Ovary (tissue), 10 donors: ENCODE measurements at places on chromosomes 3 and 15. TPM values are rescaled to one million over a fixed set of nuclear protein-coding genes. Genes with fewer than 3 reads are reported as not detected.

Gene CCR5
- polyA plus RNA-seq = 7.4 TPM

Gene ALPK3
- polyA plus RNA-seq = 2.8 TPM

Gene GOLGA8T
- not detected for polyA plus RNA-seq

- no peak for DNase-seq
These were observed 102.6 kb downstream of the CD200R1L start for GRCh38 chr3:112744106-112744505.

DNA sequence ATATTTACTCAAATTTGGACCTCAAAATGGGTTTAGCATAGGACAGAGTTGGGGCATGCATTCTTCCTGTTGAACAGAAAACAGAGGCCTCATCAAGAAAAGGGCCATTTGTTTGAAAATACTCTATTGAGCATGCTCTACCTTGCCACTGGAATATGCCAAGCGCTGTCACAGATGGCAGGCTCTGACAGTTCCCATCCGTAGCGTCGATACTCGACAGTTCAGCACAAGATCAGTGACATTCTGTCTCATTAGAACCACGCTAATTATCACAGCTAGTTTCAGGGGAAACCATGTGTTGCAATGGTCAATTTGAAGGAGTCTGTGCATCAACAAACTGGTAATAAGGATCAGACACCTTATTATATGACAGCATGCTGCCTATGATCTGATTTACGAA, 54.5 kb downstream of the SATB1 start:
- DNase-seq = no peak

DNA sequence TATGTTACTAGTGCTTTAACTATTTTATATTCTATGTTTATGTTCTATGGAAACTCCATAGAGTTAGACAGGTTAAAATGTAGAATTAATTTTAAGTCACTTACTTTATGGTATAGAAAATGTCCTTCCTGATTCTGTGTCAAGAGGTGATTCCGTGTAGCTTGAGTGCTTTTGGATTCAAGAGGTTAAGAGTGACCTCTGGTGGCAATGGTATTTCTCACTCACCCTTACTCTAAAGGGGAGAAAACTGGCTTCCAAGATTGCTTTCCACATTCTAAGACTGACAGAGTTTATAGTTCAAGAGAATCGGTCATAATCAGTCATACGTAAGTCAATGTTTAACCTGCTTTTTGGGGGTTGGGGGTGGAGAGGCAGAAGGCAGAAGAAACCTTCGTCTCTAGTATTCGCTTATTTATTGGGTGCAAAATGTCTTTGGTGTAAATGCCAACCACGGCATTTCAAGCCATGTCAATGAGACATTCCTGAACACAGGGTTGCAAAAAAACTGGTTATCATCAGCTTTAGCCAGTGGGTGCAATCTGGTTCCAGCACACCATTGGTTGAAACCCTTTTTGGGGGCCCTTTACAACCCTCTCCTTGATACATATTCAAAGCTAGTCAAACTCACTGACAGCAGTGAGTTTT, 92.0 kb upstream of the VGLL3 start:
- no peak for DNase-seq

DNA sequence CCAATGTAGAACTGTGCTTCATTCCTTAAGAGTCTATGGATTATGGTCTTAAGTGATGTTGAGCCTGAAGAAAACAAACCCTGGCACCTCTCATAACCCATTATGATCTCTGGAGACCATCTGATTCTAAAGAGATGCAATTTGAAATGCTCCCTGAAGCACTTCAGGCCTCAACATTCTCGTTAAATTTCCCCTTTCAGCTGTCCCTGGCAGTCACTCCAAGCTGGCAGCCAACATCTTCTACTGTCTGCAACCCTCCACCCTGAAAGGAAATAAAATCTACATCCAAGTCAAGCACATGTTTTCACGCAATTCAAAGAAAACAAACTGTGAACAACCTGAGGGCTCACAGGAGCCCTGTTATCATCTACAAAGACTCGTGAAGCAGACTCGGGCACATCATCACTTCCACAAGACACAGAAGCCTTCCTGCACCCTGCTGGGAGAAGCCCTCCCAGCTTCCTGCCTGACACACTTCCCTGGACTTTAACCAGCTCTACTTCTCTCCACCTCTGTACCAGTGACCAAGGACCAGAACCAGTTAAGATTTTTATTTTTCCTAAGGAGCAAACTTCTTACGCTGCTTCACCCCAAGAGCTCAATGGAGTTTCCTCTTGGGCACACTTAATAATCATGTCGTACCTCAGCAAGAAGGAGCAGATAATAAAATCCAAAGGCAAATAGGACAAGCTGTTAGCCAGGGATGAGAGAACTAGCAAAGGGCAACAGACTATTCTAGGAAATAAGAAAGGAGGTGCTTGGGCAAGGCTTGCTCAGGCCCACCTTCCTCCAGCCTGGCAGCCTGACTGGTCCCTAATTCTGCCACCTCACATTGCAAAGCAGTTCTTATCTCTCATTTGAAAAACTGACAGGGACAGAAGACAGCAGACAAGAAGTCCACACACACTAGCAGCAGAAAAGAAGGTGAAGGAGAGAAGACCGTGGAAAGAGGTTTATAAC, 67.1 kb downstream of the MAGI1 start:
- DNase-seq = no peak
